Sigmoid colon (tissue), 7 donors: ENCODE measurements at places on chromosomes 12 and 14. TPM values are rescaled to one million over a fixed set of nuclear protein-coding genes. Genes with fewer than 3 reads are reported as not detected.

Gene SOAT2
- 0.41 TPM for total RNA-seq

Gene SPTB
- 2.5 TPM for total RNA-seq

Gene KRT2
- not detected for total RNA-seq

Gene NXPH4
- total RNA-seq = not detected

Gene AQP2
- not detected for total RNA-seq
